ENCODE measurements at places on chromosomes 13 and 19. TPM values are rescaled to one million over a fixed set of nuclear protein-coding genes. Genes with fewer than 3 reads are reported as not detected.

HCST gene
- total RNA-seq, result 0.47 TPM

GRCh38 chr13:43222086-43222485 is 198.7 kb downstream of the DNAJC15 start:
- DNase-seq, result no peak

DNA sequence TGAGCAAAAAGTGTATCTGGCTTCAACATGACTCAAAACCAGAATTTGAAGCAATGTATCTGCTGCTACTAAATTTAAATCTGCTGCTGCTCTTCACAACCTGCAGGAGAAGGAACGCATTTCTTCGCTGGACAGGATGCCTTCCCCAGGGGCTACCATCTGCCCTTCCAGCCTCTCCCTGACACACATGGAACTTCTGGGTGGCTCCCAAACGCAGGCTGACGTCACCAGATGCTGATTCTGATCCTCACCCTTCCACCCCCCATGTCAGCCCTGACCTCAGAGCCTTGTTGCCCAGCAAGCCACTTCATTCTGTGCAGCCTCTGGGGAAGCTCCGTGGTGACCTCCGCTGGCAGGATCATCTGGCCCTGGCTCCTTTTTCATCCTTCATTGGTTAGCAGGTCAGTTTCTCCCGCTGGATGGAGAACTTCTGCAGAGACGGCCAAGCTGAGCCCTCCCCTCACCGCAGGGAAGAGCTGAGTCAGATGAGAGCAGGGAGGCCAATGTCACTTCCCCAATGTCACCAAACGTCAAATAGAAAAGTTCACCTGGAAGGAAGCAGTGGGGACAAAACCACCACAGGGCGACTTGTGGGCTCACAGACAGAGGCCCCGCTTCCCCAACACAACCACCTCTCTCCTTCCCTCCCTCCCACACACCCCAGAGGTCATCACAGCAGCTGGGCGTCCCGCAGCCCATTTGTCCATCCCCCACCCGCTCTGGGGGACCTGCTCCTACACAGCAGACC is 14.0 kb upstream of the RAB20 start:
- no peak for DNase-seq

- DNase-seq, result peak; percentile 89
Observed at GRCh38 chr13:45511310-45512097, 46.8 kb downstream of the COG3 start.

DNA sequence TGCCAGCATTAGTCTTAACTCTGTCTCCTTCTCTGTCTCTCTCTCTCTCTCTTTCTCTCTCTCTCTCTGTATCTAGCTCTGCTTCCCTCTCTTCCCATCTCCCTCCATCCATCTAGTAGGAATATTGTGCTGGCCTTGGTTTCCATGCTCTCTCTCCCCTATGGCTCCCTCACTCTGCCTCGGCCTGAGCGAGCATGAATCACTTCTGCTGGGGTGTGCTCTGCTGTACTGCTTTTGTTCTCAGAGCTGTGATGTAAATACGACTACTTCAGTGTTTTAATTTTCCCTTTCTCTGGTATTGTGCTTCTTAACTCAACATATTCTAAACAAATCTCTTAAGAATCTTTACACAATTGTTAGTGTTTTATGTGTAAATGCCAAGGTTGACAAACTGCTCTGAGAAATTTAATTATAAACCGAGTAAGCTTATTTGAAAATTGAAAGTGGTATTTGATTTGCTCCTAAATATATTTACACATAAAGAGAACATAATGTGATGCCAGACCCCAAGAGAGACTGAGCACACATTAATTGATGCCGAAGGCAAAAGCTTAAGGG is 211.5 kb upstream of the KL start:
- DNase-seq, result no peak

DNA sequence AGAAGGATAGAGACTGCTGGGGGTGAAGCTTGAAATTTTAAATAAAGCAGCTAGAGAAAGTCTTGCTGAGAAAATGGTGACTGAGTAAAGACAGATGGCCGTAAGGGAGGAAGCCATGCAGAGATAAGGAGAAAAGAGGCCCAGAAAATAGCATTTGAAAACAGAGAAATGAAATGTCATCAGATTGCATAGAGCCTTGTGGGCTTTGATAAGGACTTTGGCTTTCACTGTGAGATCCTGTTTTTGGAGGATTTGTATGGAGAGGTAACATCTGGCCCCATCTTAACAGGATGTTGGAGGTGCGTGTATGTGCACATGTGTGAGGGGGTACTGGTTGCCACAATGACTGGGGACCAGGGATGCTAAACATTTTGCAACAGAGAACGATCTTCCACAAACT is 19.5 kb upstream of the ATP8A2 start:
- no peak for DNase-seq

GRCh38 chr19:50242581-50242980 is 39.2 kb downstream of the MYH14 start:
- DNase-seq, result no peak

FCER2 gene
- total RNA-seq, result not detected

GRCh38 chr13:27170516-27171243 is 931 bp downstream of the USP12 start:
- DNase-seq, result peak; percentile 82

AKAP8L gene
- 66.3 TPM for total RNA-seq

DNA sequence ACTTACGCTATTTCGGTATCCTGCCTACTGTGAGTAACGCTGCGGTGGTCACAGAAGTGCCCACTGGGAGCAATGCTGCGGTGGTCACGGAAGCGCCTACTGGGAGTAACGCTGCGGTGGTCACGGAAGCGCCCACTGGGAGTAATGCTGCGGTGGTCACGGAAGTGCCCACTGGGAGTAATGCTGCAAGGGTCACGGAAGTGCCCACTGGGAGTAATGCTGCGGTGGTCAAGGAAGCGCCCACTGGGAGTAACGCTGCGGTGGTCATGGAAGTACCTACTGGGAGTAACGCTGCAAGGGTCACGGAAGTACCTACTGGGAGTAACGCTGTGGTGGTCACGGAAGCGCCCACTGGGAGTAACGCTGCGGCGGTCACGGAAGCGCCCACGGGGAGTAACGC is 52.1 kb upstream of the SOX1 start:
- DNase-seq, result no peak

- DNase-seq, result no peak
Observed at GRCh38 chr19:3538965-3539755, at the start of gene TEKTIP1. Gene TEKTIP1, plus strand, starts transcription at chr19:3539174. Its CDS starts 4 bp downstream, at chr19:3539178.

DNA sequence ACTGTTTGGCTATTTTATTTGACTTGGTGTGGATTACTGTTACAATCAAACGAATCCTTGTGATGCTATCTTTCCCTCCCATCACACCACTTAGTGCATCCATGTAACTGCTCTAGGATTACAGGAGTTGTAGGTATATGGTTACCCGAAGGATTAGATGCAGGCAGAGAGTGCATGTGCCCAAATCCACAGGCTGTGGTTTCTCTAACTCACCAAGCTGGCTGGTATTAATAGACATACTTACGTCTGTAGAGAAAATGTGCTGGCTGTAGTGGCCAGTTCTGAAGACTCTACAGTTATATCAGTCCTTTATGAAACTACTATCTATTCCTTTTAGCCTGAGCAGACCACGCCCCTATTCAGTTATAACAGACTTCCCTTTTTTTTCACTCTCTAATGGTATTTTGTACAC is 1.1 kb upstream of the HMGB1 start:
- peak; percentile 49 for DNase-seq

- peak; percentile 45 for DNase-seq
Observed at GRCh38 chr19:40831502-40832430, 18.5 kb downstream of the CYP2A6 start.

ZNF211 gene
- total RNA-seq, result 8.1 TPM

GRCh38 chr19:43692877-43693276 is 22.9 kb upstream of the PLAUR start:
- DNase-seq, result no peak

ELAVL3 gene
- not detected for total RNA-seq

CD33 gene
- not detected for total RNA-seq

DNA sequence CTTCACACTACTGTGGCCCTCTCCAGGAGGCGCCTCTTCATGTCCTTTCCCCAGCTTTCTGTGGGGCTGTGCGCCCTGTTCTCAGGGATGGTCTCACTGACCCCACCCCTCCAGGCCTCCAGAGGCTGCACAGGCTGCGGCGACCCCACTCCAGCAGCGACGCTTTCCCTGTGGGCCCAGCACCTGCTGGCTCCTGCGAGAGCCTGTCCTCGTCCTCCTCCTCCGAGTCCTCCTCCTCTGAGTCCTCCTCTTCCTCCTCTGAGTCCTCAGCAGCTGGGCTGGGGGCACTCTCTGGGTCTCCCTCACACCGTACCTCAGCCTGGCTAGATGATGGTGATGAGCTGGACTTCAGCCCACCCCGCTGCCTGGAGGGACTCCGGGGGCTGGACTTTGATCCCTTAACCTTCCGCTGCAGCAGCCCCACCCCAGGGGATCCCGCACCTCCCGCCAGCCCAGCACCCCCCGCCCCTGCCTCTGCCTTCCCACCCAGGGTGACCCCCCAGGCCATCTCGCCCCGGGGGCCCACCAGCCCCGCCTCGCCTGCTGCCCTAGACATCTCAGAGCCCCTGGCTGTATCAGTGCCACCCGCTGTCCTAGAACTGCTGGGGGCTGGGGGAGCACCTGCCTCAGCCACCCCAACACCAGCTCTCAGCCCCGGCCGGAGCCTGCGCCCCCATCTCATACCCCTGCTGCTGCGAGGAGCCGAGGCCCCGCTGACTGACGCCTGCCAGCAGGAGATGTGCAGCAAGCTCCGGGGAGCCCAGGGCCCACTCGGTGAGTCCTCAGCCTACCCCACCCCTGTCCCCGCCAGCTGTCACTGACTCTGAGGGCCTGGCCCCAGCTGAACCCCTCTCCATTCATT is 11.2 kb downstream of the ARHGAP33 start:
- no peak for DNase-seq

- no peak for DNase-seq
Observed at GRCh38 chr19:42306646-42307045, 4.2 kb upstream of the PAFAH1B3 start.

DNA sequence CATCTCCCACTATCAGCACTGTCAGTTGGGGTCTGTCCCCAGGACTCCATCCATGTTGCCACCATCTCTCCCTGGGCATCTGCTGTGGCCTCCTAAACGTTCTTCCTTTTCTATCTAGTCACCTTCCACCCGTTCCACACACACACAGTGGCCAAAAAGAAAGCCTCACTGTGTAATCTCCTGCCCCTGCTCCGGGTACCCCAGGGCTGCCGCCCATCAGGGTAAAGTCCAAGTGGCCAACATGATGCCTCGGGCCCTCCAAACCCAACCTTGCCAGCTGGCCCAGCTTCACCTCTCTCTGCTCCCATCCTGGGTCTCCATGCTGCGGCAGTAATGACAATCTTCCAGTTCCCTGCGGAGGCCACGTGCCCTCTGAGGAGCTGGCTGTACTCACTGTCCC is 29.4 kb upstream of the PEG3 start:
- DNase-seq, result no peak

ZNF845 gene
- 2.8 TPM for total RNA-seq

LILRA2 gene
- not detected for total RNA-seq

PRX gene
- total RNA-seq, result 1.3 TPM
